ENCODE measurements at places on chromosomes 7 and 10.

DNA sequence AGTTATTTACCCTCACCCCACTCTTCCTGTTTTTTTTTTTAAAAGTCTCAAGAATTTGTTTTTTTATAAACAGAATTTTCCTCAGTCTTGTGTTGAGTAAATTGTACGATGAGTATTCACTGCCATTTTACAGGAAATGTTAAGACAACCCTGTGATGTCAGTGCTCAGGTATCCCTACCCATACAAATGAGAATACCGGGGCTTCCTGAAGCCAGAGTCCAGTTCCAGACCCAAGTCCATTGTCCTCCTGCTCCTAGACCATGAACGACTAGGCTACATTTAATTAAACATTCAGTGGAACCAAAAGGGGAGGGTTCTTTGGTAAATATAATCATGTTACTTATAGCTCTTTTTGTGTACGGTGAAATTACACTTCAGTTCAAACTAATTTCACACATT, 79.2 kb downstream of the GNAI1 start:
- no peak for DNase-seq

GRCh38 chr10:31028081-31028480, 3.6 kb downstream of the ZNF438 start:
- no peak for DNase-seq

DNA sequence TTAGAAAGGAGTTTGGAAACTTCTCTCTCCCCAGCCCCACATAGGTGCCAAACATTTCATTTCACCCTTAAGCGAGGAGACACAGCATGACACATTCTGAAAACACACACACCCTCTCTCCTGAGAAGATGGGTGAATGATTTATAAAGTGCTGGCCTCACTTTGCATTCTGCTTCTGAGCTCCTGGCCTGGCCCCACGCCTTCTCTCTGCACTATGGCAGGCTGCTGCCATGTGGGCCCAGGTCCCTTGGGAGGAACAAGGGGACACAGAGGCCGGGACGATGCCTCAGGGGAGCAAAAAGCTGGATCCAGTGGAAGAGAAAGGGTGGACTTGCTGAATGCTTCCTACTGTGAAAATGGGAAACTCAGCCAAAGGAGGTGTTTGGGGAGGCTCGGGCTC, 56.0 kb downstream of the CPXM2 start:
- no peak for DNase-seq

DNA sequence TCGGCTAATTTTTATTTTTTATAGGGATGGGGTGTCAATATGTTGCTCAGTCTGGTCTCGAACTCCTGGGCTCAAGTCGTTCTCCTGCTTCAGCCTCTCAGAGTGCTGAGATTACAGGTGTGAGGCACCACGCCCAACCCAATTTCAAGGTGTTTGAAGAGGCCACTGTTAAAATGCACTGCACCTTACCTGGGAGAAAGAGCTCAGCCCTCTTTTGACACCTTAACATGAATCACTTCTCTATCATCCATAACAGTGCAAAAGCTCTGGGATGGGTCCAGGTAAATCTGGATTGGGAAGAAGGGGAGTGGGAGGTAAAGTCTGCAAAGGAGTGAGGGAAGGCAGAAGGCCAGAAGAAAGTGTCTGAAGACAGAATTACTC, 557 bp upstream of the ZNF282 start:
- no peak for DNase-seq

- DNase-seq, result no peak
Observed at GRCh38 chr7:110573862-110574528, 516.9 kb upstream of the LRRN3 start.

GRCh38 chr10:114544045-114544659, 113.9 kb downstream of the ABLIM1 start:
- DNase-seq, result peak; percentile 60

DNA sequence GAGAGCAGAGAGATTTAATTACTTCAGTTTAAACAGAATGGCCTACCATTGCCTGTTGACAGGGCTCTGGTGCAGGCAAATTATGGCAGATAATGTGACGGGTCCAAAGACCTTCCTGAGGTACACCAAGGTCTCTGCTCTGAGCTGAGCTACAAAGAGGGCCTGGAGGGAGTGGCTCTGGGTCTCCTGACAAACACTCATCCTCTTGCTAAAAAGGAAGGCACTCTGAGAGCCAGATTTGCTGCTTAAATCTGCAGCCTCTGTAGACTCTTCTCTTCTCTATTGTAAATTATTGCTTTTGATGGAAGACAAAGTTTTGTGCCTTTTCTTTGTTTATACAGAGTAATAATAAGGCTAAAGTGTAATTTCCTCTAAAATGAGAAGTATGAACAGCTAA, 529.5 kb upstream of the FZD8 start:
- DNase-seq, result no peak

DNA sequence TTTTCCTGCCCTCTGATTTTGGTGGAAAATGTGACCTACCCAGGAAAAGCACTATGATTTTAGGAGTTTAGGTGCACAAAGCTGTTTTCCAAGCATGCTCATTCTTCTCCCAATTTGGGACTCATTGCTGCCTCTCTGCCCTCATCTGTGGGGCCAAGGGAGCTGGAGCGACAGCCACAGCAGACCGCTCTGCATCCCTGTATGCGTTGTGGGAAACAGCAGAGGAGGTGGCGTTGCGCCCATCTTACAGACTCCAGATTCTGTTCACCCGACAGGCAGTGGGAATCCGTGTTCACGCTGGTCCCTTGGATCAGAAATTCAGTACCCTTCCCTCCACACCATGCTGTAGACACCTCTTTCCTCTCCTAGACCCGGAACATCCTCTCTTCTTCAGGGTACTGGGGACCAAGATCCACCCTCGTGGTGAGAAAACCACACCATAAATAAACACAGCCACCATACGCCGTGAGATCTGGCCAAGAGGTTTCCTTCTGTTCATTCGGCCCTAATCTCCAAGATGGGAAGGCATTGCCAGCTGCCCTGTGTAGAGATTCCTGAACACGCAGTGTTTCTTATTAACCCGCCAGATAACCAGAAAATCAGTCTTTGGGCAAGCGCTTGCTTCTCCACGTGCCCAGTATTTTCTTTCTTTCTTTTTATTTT, 87.9 kb downstream of the CUX1 start:
- no peak for DNase-seq

- peak; percentile 41 for DNase-seq
Observed at GRCh38 chr10:62373995-62374861, at the start of gene ZNF365. Gene ZNF365 (plus strand): TSS chr10:62374369. CDS start chr10:62376194, 1,825 bp downstream.

- peak; percentile 68 for DNase-seq
Observed at GRCh38 chr7:39951226-39952194, 1.5 kb downstream of the CDK13 start.

DNA sequence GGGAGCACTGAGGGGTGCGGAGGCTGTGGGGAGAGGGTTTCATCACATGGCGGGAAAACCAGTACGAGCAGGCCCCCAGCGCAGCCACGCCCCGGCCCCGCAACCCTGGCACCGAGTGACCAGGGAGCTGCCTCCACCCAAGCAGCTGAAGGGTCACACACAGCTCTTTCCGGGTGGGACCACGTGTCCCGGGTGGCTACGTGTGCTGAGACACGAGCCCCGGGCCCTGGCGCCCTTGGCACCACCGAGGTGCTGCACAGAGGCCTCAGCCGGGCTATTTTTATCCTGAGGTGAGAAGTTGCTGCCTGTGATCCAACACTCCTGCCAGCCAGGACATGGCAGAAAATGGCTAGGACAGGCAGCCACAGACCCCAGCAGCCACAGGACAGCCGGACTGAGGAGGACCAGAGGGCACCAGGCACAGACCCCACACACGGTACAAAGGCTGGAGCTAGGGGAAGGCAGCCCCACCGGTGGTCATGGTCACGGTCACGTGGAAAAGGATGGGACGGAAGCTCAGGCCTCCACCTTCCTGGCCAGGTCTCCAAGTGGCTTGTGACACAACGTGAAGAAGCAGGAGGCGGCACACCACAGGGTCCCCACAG, 223.7 kb downstream of the MAD1L1 start:
- no peak for DNase-seq

- no peak for DNase-seq
Observed at GRCh38 chr10:29239569-29240472, 49.0 kb upstream of the LYZL1 start.

- DNase-seq, result no peak
Observed at GRCh38 chr7:77238703-77239136, 39.1 kb upstream of the FGL2 start.

- no peak for DNase-seq
Observed at GRCh38 chr10:26681076-26681475, 16.4 kb upstream of the PDSS1 start.

DNA sequence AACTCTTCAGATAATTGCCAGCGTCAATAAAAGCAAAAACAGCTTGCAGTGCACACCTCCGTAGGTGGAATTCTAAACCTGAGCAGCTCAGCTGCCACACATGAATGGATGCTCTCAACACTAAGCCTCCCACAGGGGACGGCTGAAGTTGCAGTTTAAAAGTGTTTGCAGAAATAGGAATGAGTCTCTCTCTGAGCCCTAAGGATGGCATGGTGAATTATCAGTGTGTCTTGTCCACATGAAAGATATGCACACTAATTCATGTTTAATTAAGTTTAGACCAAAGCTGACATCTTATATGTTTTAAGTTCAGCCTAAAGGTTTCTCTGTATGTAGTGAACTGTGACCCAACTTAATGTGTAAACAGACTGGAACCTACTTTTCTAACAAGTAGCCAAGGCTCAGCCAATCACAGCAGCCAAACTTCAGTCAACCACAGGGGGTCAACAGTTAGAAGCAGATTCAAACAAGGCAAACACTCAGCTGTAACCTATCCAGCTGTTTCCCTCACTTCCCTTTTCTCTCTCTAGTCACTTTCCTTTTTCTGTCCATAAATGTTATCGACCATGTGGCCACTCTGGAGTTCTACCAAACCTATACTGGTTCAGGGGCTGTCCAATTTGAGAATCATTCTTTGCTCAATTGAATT, 38.1 kb downstream of the CTTNBP2 start:
- DNase-seq, result no peak

DNA sequence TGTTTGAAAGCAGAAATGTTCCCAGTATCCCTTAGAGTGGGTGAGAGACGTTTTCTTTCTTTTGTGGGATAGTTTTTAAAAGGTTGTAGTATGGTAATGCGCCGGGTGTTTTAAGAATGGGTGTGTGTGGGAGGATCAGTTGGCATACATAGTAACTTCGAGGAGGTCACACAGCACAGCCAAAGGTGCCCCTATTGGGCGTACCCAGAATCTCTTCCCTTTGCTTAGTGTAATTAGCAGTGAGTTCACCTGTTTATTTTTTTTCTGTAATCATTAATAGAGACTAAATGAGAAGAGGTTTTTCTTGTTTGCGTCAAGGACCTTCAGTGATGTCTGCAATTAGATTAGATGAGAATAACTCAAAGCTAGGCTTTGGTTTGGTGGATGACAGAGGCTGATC, 1.5 kb downstream of the PLEKHA8 start:
- no peak for DNase-seq

- no peak for DNase-seq
Observed at GRCh38 chr10:133225707-133226191, 4.3 kb upstream of the UTF1 start.

- DNase-seq, result no peak
Observed at GRCh38 chr7:148609045-148609725, 18.6 kb downstream of the C7orf33 start.

DNA sequence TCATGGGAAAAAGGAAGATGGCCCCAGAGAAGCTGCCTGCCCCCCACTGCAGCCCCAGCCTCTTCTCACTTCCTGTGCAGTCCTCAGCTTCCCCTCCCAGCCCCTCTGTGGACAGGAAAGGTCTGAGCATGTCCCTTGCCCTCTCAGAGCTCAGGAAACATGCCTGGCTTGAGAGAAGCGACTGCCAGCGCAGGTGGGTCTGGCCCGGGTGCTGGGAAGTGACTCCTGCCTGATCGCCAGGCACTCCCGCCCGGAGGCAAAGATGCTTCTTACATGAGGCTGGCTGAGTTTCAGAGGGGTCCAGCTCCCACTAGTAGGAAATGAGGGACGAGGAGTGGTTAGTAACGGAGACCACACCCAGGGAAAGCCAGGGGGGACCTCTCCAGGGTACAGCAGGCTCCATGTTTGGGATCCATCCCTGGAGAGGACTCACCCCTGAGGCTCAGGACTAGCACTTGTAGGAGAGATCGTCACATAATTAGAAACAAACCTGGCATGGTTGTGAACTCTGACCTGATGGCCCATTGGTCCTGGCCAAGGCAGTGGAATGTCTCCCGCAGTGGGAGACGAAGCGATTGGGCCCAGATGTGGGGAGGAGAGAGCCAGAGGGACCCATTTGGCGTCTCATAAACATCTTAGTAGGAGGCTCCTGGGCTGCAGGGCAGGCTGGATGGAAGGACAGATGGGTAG, 12.3 kb downstream of the ELN start:
- no peak for DNase-seq

DNA sequence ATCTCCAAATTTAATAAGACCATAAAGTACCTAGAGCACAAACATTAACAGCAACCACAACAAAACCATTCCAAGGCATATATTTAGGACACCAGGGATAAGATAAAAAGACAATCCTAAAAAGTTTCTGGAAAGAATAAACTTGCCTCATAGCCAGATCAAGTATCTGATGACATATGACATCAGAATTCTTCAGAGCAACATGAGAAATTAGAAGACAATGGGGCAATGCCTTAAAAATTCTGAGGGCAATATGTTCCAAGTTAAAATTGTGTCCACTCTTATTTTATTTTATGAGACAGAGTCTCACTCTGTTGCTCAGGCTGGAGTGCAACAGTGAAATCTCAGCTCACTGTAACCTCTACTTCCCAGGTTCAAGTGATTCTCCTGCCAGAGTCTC, 2.8 kb downstream of the EFCAB10 start:
- no peak for DNase-seq
